Left hindlimb (tissue), 1 donor: ENCODE measurements at places on chromosomes 2 and 18.
A peak's percentile ranks its signal among the peaks of the same experiment; 100 is the strongest.

GRCh38 chr2:168691221-168691620 lies 111.2 kb upstream of the NOSTRIN start:
- no peak for DNase-seq

DNA sequence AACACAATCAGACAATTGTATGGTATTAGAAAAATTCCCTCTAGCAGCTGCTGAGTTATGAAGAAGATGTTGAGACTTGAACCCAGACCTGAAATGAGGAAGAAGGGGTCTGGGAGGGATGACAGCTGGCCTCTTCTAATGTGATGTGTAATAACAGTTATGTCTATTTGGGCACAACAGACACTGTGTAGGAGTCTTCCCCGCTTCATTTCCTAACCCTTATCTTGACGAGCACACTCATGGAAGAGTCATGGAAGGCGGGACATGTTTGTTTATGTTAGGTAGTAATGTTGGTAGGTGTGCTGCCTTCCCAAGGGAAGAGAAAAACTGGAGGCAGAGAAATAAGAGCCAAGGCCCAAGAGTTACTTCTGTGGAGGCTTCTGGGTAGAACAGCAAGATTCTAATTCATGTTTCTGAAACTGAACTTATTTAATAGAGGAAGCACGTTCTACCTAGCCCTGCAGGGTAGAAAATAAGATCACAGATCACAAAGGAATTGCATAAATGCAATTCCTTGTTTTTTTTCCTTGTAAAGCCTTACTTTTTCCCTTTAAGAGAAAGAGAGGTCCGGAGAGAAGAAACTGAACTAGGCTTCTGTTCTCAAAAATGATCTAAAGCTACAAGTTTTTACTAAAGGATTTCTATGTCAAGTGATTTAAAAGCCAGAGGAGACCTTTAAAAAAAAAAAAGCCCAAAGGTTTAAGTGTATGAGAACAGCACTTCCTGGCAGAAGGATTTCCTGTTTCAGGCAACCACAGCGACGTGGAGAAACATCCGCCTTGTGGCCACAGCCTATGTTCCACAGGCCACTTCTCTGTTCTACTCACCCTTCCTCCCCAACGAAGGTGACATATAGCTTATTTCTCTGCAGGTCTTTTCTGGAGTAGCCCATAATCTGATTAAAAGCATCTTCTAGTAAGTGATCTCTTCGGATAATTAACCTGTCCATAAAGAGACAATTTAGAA lies 68.5 kb upstream of the STK17B start:
- DNase-seq = peak; percentile 45

- DNase-seq = no peak
Observed at GRCh38 chr2:201827621-201828020, 21.3 kb downstream of the CDK15 start.

- DNase-seq = no peak
Observed at GRCh38 chr2:149161481-149162225, 123.2 kb downstream of the LYPD6B start.

- DNase-seq = peak; percentile 36
Observed at GRCh38 chr2:76478266-76479035, 767.7 kb upstream of the GCFC2 start.

DNA sequence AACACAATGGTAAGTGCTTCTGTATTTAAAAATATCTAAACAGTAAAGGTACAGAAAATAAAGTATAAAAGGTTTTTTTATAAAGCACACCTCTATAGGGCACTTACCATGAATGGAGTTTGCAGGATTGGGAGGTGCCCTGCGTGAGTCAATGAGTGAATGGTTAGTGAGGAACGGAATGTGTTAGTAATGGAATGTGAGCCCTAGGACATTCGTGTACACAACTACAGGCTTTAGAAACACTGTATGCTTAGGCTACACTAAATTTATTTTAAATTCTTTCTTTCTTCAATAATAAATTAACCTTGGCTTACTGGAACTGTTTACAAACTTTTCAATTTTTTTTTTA lies 337.9 kb upstream of the SLC39A10 start:
- DNase-seq = no peak

- no peak for DNase-seq
Observed at GRCh38 chr2:23380562-23381065, 4.4 kb upstream of the KLHL29 start.

- no peak for DNase-seq
Observed at GRCh38 chr2:90207454-90208058, 1516.1 kb downstream of the RPIA start.

DNA sequence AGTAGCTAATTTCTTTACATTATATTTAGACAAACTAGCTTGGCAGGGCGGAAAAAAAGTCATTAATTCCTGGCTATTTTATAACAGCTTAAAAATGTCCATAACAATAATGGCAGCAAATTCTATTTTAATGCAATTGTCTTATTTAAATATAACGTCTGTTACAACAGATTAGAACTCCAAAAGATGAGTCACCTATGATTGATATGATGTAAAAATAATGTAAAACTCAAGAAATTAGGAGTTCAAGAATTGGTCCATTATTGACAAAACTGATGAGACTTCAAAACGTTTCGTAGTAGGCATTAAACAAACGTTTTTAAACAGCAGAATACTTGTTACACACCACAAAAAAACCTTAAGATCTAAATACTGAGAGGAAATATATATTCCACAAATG lies 2.7 kb downstream of the XPO1 start:
- no peak for DNase-seq

DNA sequence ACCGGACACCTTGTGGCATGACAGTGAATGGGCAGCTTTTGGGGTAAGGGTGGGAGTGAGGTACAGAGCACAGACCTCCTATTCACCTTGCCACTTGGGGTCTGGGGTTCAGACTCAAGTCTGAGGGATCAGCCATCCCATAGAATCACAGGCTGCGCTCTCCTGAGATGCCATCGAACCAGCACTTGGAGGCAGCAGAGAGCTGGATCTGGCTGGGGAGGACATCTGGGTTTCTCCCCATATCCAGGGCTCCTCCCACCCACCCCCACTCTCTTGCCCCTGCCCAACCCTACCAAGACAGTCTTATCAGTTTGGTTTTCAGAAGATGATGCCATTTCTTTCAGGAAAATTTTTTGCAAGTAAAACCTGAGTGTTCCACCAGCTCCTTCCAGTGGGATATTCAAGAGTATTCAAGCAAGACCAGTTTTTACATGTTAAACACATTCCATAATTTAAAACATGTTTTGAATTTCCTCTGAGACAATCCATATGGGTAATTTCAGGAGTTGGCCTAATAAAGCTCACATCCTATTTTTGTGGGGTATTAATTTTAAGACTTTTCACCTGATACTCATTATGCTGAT lies 29.2 kb upstream of the TEX44 start:
- peak; percentile 64 for DNase-seq

GRCh38 chr18:22711192-22711685 lies 221.9 kb upstream of the RBBP8 start:
- DNase-seq = no peak

DNA sequence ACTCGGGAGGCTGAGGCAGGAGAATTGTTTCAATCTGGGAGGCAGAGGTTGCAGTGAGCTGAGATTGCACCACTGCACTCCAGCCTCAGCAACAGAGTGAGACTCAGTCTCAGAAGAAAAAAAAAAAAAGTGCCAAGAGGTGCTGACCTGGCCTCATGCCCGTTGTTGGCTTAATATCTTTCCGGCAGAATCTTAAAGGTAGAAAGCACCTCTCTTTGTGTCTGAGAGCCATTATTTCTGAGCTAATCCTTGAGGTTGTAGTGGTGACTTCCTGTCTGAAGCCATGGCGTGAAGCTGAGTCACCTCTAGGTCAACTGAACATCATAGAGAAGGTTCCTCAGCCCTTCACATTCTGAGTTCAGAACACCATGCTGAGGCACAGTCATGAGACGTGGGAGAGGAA lies 60.4 kb downstream of the WDSUB1 start:
- DNase-seq = no peak

DNA sequence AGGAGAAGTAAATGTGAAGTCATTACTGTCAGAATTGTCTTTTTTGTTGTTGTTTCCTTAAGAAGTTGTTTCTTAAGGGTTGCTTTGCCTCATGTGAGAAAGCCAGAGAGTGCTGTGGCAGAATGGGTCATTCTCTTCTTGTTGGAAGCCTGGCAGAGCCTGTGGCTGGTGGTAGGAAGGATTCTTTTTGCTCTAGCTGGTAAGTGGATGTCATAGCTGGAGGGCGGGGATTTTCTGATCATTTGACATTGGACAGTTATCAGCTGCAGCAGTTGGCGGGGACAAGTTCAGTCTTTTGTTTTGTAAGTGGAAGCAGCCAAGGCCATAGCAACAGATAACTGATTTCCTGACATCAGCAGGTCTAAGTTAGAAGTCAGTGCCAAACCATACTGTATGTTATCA lies 5.5 kb upstream of the RMDN2 start:
- DNase-seq = no peak

DNA sequence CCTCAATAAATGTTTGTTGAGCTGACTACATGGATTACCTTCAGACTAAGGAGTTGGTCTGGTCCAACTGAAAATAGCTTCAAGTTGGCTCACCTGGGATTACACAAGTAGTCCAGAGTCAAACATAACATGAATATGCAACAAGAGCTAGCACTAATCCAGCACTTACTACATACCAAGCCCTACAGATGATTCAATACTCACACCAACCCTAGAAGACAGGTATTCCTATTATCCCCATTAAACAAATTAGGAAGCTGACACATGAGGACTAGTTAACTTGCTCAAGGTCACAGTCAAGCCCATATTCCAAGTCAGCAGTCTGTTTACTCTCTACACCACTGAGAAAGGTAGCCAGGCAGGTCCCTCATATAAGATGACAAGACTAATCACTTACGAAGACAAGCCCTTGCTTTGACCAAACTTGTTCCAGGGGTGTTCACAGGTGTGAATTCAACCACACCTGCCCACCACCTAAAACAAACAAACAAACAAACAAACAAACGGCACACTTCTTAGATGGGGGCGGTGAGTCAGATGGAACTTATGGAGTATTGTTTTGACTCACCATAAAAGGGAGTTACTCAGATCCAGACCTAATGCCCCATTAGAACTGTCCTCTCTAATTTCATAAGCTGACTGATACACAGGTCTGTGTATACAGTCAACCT lies 29.1 kb downstream of the TMEM131 start:
- DNase-seq = no peak

- DNase-seq = no peak
Observed at GRCh38 chr2:161123531-161124030, 36.6 kb upstream of the TANK start.

DNA sequence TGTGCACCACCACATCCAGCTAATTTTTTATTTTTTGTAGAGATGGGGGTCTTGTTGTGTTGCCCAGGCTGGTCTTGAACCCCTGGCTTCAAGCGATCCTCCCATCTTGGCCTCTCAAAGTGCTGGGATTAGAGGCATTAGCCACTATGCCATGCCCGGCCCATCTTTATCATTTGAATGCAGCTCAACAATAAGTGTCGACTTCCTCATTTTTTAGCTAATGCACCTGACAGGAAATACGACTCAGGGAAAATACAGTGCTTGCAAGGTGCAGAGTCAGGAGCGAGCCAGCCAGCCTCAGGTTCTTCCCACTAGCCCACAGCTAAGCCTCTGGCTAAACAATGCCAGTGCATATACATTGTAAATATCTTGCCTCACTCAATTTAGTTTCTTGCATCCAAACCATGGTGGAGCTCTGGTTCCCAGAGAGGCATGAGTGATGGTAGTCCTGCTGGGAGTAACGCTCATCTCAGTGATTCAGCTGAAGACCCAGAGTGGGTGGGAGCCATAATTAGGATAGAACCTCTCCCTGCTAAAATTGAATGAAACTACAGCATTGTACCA lies 135.0 kb downstream of the TGIF1 start:
- DNase-seq = no peak

GRCh38 chr18:598124-598589 lies 1.4 kb downstream of the CLUL1 start:
- no peak for DNase-seq

DNA sequence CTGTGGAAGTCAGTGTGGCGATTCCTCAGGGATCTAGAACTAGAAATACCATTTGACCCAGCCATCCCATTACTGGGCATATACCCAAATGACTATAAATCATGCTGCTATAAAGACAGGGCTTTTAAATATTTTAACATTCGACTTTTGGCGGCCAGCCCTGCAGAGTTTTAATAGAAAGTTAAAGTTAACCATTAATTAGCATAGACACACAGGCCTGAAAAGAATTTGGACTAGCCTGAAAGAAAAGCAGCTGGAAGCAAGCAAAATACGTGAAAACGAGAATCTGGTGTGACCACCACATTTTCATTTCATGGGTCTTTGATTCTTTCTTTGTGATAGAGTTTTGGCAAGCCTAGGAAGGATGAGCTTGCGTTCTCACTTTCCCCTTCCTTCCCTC lies 184.0 kb downstream of the SCG2 start:
- no peak for DNase-seq

- DNase-seq = no peak
Observed at GRCh38 chr2:56232912-56233311, 49.1 kb downstream of the CCDC85A start.

- DNase-seq = no peak
Observed at GRCh38 chr2:59804732-59805131, 748.7 kb downstream of the BCL11A start.

GRCh38 chr18:65439188-65439587 lies 311.6 kb upstream of the CDH7 start:
- DNase-seq = no peak

- no peak for DNase-seq
Observed at GRCh38 chr2:136422512-136422911, 304.6 kb upstream of the CXCR4 start.

DNA sequence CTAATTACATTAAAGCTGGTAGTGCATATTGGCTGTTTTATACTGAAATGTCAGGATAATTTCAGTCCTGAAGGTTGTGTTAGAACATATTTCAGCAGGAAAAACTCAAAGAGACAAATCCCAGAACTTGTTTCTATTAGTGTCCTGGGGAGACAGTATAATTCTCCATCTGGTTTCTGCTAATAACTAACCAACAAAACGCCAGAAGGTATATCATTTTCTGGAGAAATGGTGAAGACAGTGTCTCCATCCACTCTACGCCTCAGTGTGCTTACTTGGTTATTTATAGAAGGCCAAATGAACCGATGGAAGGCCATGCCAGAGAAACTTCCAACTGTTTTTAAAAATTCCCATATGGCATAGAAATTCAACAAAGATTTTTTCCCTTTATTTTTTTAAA lies 41.6 kb downstream of the GCA start:
- DNase-seq = no peak

DNA sequence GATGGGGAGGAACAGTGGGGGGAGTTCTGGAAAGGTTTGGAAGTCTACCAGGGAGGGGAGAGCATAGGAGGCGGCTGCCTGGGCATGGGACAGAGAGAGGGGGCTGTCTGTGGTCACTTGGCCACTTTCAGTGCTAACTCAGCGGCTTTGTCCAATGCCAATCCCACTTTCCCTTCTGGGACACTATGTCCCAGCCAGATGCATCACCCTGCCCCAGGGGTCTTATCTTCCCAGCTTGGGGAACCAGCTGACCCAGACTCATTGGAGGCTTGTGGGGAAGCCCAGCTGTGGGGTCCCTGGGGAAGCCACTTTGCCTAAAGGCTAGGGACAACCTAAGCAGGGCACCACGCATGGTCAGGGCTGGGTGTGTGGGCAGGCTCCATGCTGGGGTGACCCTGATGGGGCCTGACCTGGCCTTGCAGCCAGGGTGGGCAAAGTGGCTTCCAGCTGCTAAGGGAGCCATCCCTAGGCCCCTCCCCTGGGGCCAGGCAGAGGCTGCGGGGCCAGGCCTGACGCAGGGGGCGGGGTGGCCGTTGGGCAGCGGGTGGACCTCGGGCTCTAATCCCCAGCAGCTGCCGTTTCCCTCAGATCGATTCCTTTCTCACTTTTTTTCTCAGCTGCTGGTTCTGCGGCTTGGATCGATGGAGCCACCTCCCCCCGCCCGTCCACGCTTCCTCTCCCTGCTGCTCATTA lies 1.6 kb upstream of the ASIC4 start:
- no peak for DNase-seq

- DNase-seq = no peak
Observed at GRCh38 chr2:71460595-71461303, 7.4 kb downstream of the DYSF start.

- no peak for DNase-seq
Observed at GRCh38 chr2:158999458-158999857, 31.0 kb downstream of the TANC1 start.
